Stimulated activated CD8-positive, alpha-beta memory T cell treated with anti-CD3 and anti-CD28 coated beads, Interleukin-15, amount 100 ng/mL, for 24 hours (primary cell): ENCODE measurements at places on chromosomes 12 and 14.

GRCh38 chr12:110289044-110289710 lies 8.1 kb downstream of the ATP2A2 start:
- no peak for DNase-seq

DNA sequence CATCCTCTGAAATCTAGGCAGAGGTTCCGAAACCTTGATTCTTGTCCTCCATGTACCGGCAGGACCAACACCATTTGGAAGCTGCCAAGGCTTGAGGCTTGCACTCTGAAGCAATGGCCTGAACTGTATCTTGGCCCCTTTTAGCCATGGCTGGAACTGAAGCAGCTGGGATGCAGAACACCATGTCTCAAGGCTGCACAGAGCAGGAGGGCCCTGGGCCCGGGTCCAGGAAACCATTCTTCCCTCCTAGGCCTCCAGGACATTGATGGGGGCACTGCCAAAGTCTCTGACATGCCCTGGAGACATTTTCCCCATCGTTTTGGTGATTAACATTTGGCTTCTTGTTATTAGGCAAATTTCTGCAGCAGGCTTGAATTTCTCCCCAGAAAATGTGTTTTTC lies 198.7 kb downstream of the EFCAB11 start:
- no peak for DNase-seq

DNA sequence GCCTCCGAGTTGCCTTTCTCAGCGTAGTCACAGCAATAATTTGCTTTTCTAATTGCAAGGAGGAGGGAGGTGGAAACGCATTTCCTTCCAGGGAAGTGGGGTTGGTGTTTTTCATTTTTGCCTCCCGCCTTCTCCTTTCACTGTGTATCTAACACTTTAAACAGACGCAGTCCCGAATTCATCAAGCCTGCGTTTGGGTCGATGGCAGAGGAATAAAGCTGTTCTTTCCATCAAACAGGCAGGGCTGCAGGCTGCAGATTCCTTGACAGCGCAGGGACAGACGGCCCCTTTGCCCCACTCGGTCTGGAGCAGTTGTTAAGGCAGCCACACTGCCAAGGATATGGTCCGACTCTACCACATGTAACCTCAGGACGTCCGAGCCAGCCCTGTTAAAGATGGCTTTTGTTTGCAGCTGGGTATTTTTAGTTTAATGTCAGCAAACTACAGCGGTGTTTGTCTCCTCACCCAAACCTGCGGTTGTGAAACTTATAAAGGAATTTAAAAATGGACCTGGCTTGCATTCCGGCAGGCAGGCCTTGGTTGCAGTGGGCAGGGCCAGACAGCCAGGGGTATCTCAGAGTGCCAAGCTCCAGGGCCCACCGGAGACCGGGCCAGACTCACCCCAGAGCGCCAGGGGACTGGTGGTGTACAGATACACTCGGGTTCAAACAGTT lies 2.1 kb downstream of the CHST11 start:
- no peak for DNase-seq

DNA sequence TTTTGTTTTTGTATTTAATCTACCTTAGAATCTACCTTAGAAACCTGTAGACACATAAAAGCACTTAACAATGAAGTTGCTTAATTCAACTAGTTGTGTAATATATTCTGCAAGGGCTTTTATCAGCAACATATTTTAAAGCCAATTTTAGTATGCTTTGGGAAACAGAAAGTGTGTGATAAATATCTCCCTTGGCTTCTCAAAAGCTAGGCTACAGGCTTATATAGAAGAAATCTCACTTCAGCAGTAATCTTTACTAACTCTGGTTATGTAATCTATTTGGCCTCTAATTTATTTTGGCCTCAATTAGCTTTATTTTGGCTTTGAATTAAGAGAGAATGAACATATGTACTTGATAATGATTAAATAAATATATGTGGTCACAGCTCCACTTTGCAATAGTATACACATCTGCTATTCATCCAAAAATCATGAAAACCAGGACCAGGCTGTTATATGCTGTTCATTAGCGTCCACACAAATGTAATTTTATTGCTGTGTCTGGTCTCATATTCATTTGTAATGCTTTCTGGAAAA lies 37.2 kb downstream of the LRP6 start:
- no peak for DNase-seq

GRCh38 chr12:52251367-52252051 lies 18.5 kb downstream of the KRT7 start:
- no peak for DNase-seq
